Gastrocnemius medialis (tissue), 4 donors: ENCODE measurements at places on chromosomes 7 and 10. TPM values are rescaled to one million over a fixed set of nuclear protein-coding genes. Genes with fewer than 3 reads are reported as not detected.

The FBXL13 gene
- 0.26 TPM for total RNA-seq

DNA sequence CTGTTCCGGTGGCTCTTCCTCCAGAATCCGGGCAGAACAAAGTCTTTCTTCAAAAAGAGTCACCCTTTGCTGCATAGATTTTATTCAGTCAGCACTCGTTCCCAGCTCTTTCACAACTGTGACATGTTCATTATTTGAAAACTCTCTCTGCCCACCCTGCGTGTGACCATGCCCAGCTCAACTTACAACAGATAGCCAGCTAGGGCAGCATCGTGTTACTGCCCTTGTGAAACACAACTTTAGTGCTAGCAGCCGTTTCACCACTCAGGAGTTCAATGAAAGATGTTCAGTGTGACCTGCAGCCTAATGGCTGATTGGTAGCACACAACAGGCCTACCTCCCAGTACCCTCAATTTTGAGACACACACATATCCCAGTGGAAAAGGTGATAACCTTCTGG is 57.9 kb downstream of the ZNF438 start:
- no peaks in the 10 kb centered on the region for H3K27me3 ChIP-seq
- peaks cover 52% of the 10 kb centered on the region for H3K4me1 ChIP-seq
- peak; percentile 89 for DNase-seq
- H3K27ac ChIP-seq, result peak overlapping the region; percentile 84

GRCh38 chr7:135195156-135195555 is 16.2 kb downstream of the WDR91 start:
- H3K27ac ChIP-seq, result no peak overlapping the region
- no peak for DNase-seq
- no peaks in the 10 kb centered on the region for H3K27me3 ChIP-seq
- no peak overlapping the region for H3K4me3 ChIP-seq

The IQUB gene
- not detected for total RNA-seq

GRCh38 chr7:4091767-4092166 is 590.3 kb upstream of the FOXK1 start:
- no peak overlapping the region for H3K27ac ChIP-seq
- H3K27me3 ChIP-seq, result no peaks in the 10 kb centered on the region
- H3K36me3 ChIP-seq, result no peaks in the 10 kb centered on the region
- H3K4me1 ChIP-seq, result no peaks in the 10 kb centered on the region
- no peak for DNase-seq

DNA sequence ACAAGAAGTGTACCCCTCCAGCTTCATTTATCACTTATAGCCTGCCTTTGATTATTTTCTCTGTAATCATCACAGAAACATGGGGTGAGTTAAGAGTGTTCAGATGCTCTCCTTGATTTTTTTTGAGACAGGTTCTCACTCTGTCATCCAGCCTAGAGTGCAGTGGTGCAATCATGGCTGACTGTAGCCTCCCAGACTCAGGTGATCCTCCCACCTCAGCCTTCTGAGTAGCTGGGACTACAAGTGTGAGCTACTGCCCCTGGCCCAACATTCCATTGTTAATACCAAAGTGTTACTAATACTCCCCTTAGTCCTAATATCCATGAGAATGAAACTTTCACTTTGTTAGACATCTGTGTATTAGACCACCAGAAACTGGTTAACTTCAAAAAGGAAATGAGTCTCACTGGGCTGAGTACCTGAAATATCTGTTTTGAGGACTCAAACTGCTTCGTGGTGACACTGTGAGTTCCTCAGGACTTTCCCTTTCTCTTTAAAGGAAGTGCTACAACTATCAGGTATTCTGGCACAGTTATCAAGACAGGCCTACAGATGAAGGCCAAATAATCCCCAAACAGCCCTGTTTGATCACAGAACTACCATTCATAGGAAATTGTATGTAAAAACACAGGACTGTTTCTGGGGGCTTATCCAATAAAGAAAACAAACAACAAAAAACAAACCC is 20.5 kb upstream of the CFAP70 start:
- no peaks in the 10 kb centered on the region for H3K4me1 ChIP-seq
- peaks cover 4% of the 10 kb centered on the region for H3K36me3 ChIP-seq
- no peaks in the 10 kb centered on the region for H3K27me3 ChIP-seq

The GSAP gene
- 1.2 TPM for total RNA-seq

DNA sequence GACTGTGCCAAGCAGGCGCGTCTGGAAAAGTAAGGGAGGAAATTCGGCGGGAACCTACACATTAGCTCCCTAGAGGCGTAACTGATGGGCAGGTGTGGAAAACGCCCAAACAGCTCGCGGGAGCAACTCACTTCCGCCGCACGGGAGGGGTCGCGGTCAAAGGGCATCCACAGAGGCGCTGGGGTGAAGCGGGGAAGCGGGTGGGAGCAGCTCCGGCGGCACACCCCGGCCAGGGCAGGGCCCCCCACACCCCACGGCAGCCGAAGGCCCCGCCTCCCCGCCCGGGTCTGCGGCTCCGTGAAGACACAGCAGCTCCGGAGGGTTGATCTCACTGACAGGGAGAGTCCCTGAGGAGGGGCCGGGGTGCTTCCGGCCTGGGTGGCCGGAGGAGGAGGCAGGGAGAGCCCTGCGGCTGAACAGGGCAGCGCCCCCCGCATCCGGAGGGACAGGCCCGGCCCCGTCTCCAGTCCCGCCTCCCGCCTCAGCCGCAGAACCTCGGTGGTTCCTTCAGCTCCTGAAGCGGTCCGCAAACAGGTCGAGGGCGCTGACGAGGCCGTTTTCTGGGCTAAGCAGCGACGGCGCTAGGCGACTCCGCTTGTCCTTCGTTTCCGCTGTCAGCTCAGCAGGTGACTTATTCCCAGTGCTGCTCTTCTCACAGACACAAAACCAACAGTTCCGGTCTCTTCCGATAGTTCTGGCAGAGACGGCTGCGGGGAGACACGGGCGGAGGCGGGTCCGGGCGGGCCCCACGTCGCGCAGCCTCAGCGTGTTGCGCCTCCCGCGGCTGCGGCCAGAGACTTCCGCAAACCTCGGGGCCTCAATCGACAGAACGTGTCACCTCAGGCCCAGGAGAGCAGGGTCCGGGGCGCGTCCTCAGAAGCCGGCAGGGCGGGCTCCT is 276.1 kb downstream of the DNAJB6 start:
- no peak overlapping the region for H3K27ac ChIP-seq
- H3K4me1 ChIP-seq, result no peaks in the 10 kb centered on the region
- no peak for DNase-seq
- peaks cover 16% of the 10 kb centered on the region for H3K27me3 ChIP-seq
- peak overlapping the region; percentile 39 for H3K4me3 ChIP-seq

DNA sequence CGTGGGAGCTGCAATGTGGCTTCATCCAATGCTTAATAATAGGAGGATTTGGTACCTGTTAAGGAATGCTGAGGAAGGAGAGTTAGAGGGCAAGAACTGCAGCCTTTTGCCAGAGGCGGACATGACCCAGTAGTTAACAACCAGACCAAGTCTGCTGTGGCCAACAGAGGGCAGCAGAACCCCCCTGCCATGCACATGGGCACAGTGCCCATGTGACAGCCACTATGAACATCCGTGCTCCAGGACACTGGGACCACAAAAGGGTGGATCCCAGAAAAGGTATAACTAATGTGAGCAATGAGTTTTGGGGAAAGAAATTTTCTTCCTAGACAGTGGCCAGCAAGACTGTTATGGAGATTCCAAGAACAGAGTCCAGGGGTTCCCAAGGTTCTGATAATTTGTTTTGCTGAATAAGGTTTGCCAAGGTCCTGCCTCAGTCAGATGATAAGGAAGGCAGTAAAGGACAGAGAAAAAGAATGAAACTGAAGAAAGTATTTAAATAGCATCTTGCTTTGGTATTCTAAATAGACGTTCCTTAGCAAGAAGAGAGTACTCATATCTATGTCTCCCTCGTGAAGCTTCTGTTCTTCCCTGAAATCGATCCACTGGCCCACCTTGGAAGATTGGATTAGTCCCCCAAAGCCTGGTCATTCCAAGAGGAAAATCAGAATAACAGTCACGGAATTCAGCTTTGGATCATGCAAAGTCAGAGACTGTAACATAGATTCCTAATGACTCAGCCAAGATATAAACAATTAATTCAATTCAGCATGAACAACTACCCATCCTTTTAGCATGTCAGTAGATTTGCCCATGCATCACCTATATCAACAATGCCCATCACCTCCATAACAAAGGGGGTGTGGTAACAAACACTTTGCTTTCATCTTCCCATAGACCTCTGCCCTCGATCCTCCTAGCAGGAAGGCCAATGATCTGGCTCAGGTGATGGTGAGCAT is 56.0 kb downstream of the LGI1 start:
- H3K36me3 ChIP-seq, result no peaks in the 10 kb centered on the region
- H3K4me3 ChIP-seq, result no peak overlapping the region
- peaks cover 3% of the 10 kb centered on the region for H3K4me1 ChIP-seq
- H3K27ac ChIP-seq, result no peak overlapping the region

GRCh38 chr10:70981936-70982335 is 93.6 kb upstream of the PCBD1 start:
- H3K27ac ChIP-seq, result no peak overlapping the region
- H3K27me3 ChIP-seq, result no peaks in the 10 kb centered on the region
- no peaks in the 10 kb centered on the region for H3K36me3 ChIP-seq
- peaks cover 6% of the 10 kb centered on the region for H3K4me1 ChIP-seq
- H3K4me3 ChIP-seq, result no peak overlapping the region

The ERV3-1 gene
- total RNA-seq, result 1.9 TPM

The COL17A1 gene
- not detected for total RNA-seq

DNA sequence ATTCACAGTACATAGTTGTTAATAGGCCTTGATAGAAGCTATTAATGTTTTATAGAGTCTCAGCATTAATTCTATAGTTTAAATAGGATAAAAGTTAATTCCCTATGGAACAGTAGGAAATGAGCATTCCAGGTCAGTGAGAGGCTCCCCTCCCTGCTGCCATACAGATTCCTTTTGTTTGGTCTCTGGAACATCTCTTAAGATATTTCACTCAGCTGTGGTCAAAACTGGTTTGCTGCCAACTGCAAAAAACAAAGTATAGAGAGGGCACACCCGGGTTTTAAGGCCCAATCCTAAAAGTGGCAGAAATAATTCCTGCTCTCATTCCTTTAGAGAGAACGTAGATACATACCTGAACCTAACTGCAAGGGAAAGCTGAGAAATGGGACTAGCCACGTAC is 51.3 kb downstream of the MDFIC start:
- no peaks in the 10 kb centered on the region for H3K27me3 ChIP-seq
- DNase-seq, result no peak
- H3K4me1 ChIP-seq, result peaks cover 4% of the 10 kb centered on the region
- peak overlapping the region; percentile 28 for H3K27ac ChIP-seq
- no peak overlapping the region for H3K4me3 ChIP-seq

The OR2A7 gene
- 0.17 TPM for total RNA-seq

The AIMP2 gene
- total RNA-seq, result 272 TPM

- no peak overlapping the region for H3K27ac ChIP-seq
- no peak for DNase-seq
- peaks cover 20% of the 10 kb centered on the region for H3K4me1 ChIP-seq
- no peak overlapping the region for H3K4me3 ChIP-seq
- no peaks in the 10 kb centered on the region for H3K27me3 ChIP-seq
Measured at GRCh38 chr7:90111-91063, 102.0 kb upstream of the FAM20C start.

DNA sequence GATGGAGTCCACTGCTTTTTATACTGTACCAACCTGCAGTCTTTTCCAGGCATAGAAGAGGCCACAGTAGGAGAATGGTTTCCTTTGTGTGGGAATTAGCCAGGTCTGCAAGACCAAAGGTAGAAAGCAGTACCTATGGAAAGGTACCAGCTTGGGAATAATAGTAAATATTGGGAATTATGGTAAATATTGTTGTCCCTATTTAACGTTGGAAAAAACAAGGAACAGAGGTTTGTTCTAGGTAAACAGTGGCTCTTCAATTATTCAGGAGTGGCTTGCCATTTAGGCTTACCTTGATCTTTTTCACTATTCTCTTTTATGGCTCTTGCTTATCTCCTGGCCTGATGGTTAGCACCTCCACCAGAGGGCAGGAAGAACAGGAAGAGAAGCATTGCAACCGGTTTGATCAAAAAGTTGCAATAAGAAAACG is 43.9 kb upstream of the GSAP start:
- no peak overlapping the region for H3K27ac ChIP-seq
- no peaks in the 10 kb centered on the region for H3K36me3 ChIP-seq
- no peaks in the 10 kb centered on the region for H3K4me1 ChIP-seq
- H3K27me3 ChIP-seq, result peaks cover 3% of the 10 kb centered on the region

DNA sequence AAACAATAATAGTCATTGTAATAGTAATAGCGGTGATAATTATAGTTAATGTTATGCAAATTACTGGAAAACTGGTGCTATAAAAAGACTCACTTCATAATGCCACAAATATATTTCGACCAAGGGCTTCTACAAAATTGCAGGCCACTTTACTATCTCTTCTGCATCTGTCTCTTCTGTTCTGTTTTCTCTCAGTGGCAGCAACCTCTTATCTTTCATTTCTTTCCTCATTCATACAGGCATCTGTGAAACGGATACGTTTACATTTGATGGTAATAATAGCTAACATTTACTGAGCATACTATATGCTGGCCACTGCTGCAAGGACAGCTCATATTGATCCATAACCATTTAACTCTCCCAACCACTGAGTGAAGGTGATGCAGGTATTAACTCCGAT is 537.4 kb upstream of the PFKP start:
- H3K4me3 ChIP-seq, result no peak overlapping the region
- H3K36me3 ChIP-seq, result no peaks in the 10 kb centered on the region
- H3K27me3 ChIP-seq, result no peaks in the 10 kb centered on the region
- DNase-seq, result no peak
- H3K27ac ChIP-seq, result no peak overlapping the region

GRCh38 chr7:24894429-24895221 is 85.4 kb downstream of the OSBPL3 start:
- no peak overlapping the region for H3K27ac ChIP-seq
- DNase-seq, result no peak
- H3K4me1 ChIP-seq, result peaks cover 6% of the 10 kb centered on the region
- H3K4me3 ChIP-seq, result no peak overlapping the region
- H3K27me3 ChIP-seq, result no peaks in the 10 kb centered on the region
- no peaks in the 10 kb centered on the region for H3K36me3 ChIP-seq

The OR2A1 gene
- total RNA-seq, result not detected

The FOXI2 gene
- total RNA-seq, result not detected

DNA sequence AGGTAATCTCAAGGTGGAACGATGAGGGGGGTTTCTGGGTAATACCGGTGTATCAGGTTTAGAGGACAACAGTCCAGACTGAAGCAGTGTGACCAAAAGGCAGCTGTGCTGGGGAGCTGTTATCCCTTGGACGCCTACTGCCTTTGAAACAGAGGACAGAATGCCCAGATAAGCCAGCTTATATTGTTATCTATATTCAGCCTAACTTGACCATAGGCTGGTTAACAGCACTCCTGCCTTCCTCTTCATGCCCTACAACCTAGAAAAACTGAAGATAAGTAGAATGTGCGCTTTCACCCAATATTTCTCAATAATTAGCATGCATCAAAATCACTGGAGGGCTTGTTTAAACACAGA is 44.9 kb downstream of the IL6 start:
- H3K4me1 ChIP-seq, result no peaks in the 10 kb centered on the region
- H3K27ac ChIP-seq, result no peak overlapping the region
- H3K27me3 ChIP-seq, result no peaks in the 10 kb centered on the region
- no peak for DNase-seq

The ACBD7 gene
- total RNA-seq, result not detected

The ABCB1 gene
- total RNA-seq, result 0.33 TPM

- no peak for DNase-seq
- H3K4me1 ChIP-seq, result no peaks in the 10 kb centered on the region
- no peak overlapping the region for H3K27ac ChIP-seq
- H3K4me3 ChIP-seq, result no peak overlapping the region
Measured at GRCh38 chr10:53601260-53601875, 828.8 kb upstream of the MBL2 start.

- no peak overlapping the region for H3K4me3 ChIP-seq
- H3K4me1 ChIP-seq, result no peaks in the 10 kb centered on the region
- no peaks in the 10 kb centered on the region for H3K36me3 ChIP-seq
- DNase-seq, result no peak
Measured at GRCh38 chr10:131814567-131815265, 86.1 kb upstream of the PPP2R2D start.

The LEP gene
- 0.46 TPM for total RNA-seq

The PSMC2 gene
- 279 TPM for total RNA-seq
